ENCODE measurements at places on chromosomes 4 and X.
A peak's percentile ranks its signal among the peaks of the same experiment; 100 is the strongest.

DNA sequence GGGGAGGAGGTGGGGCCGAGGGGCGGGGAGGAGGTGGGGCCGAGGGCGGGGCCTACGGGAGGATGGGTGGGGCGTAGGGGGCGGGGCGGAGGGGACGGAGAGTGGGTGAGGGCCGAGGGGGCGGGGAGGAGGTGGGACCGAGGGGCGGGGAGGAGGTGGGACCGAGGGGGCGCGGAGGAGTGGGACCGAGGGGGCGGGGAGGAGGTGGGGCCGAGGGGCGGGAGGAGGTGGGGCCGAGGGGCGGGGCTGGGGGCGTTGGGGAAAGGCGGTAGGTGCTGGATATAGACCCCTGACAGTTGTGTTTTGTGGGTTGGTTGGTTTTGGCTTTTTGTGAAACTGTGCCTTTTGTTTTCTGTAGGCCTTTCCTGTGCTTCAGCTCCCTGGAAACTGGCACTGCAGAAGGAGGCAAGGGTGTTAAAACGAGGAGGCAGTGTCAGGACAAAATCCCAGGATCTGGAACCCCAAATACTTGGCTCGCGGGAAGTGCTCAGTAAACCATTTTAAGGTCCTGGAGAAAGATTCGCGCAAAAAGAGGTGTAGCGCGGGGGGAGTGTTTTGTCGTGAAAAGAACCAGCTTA lies 580 bp upstream of the MMGT1 start:
- DNase-seq: no peak

DNA sequence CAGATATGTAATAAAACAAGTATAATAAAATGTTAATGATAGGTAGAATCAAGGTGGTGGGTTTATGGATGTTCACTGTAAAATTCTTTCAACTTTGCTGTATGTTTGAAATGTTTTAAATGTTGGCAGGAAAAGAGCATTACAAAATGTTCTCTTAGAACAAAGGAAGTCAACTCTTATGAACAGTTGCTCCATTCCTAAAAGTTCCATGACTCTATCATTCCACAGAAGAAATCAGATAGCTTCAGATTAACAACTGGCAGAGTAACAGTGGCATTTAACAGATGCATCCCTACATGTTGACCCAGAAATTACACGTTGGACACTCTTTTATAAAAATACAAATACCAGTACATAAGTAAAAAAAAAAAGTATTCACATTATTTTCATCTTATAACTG lies 2023.7 kb downstream of the ARAP2 start:
- DNase-seq: no peak

DNA sequence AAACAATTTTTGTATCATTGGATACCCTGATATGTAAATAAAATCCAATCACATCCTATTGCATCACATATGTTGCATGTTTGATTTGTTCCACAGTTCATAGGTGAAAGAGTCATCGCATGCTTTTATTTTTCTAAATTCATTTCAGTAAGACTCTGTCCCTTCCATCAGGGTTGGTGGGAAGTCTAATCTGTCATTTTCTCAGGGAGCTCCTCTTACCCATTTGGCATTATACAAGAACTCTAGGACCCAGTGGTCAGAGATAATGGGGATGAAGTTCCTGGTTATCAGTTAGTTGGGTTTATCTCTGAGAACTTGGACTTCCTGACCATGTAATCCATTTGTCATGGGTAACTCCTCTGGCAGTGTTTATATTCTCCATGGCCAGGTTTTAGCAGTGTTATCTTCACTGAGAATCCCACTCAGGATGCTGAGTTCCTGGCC lies 227.1 kb upstream of the JADE1 start:
- DNase-seq: no peak

DNA sequence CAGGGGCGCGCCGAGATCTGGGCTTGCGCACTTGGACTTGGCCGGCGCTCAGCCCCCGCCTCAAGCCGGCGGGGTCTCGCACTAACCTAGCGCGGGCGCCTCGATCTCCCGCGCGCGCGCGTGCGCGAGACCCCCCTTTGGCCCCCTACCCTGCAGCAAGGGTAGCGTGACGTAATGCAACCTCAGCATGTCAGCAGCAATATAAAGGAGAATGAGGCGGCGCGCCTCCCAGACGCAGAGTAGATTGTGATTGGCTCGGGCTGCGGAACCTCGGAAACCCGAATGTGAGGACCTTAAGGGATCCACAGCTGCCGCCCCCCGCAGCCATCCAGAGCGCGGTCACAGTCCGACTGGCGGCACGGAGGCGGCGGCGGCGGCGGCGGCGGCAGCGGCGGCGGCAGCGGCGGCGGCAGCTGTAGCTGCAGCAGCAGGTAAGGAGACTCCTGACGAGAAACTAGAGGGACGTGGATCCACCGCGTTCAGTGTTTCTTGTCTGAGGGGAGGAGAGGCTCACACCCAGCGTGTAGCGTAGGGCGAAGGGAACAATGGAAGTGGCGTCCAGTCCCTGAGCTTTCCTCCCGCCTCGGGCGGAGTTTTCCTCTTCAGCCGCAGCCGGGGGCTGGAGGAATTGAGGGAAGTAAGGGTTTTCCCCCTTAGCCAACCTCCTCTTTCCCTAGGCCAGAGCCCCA lies at the start of the genes SATL1 and ZNF711:
Gene SATL1, minus strand, starts transcription at position 19 of the 689 bp plus-strand sequence. CDS start 134,811 bp downstream, outside the sequence.
Gene ZNF711, plus strand, starts transcription at position 231 of the 689 bp plus-strand sequence. CDS start 3,582 bp downstream, outside the sequence.
- DNase-seq: peak; percentile 29

DNA sequence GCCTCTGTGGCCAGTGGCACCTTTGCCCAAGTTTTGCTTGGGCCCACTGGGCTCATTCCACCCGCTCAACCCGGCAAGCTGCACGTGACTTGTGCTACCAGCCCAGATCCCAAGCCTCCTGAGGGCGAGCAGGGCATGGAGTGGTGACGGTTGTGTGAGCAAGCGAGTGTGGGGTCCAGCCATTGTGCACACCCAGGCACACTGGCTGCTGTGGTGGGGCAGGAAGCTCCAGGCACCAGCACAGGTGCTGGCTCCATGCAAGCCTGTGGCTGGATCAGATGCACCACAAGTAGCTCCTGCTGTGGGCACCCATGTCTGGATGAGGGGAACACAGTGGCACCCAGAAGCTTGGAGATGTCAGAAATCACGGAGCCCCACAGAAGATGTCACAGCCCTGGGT lies 557.0 kb upstream of the GNPDA2 start:
- DNase-seq: no peak

DNA sequence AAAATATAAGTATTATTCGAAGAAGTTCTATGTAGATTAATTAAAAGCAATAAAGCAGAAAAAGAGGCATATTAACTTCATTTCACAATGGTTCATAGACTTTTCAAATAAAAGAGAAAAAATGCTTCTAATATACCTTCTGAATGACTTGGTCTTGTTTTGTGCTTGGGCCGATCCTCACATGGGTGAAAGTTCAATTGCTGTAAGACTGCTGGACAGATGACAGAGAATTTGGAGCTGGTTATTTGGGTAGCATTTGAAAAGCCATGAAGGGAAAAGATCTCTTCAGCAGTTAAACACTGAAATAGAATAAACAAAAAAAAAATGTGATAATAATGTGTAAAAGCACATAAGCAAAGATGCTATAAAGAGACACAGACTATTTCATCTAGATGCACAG lies 29.8 kb downstream of the SLC39A8 start:
- DNase-seq: no peak
